Stomach (tissue), 19 donors: ENCODE measurements at places on chromosomes 12 and 14. TPM values are rescaled to one million over a fixed set of nuclear protein-coding genes. Genes with fewer than 3 reads are reported as not detected.

TMEM132D gene
- 0.29 TPM for total RNA-seq

DNA sequence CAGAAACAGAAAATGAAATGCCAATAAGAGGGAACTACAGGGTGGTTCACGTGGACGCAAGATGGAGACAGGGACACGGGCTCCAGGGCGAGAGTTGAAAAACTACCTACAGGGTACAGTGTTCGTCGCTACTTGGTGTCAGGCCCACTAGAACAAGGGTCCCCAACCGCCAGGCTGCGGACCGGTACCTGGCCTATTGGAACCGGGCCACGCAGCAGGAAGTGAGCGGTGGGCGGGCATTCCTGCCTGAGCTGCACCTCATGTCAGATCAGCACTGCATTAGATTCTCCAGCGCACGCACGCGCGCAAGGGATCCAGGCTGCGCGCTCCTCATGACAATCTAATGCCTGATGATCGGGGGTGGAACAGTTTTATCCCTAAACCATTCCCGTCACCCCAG is 14.8 kb downstream of the INF2 start:
- DNase-seq: no peak

- DNase-seq: peak; percentile 42
Observed at GRCh38 chr14:48771717-48772116, 814.5 kb downstream of the RPS29 start.

DNA sequence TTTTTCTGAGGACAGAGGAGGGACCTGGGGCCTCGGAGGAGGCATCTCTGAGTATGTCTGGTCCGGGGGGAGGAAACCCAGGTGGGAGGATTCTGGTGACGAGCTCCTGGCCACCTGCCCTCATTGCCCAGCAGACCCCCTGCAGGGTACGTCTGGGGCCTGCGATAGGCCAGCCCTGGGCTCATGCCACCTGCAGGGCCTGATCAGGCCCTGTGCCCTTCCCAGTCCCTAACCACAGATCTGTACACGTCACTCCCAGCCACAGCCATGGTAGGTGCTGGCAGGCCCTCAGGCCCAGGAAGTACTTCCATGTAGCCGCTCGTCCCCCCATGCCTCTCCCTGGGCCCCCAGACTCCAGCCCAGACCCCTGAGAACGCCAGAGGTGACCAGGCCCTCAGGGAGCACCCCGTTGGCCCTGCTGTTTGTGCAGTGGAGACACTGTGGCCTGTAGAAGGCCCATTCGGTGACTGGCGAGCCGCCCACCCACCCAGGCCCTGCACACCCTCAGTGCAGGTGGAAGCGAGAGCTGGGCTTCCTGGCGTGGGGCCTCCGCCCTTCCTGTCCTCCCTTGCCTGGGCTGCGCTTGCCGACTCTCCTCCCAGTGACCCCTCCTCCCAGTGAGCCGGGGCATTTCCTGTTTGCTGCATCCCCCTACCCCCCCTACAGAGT is 5.7 kb downstream of the INF2 start:
- DNase-seq: peak; percentile 59

- DNase-seq: peak; percentile 23
Observed at GRCh38 chr14:33184587-33184986, 245.9 kb downstream of the NPAS3 start.

DNA sequence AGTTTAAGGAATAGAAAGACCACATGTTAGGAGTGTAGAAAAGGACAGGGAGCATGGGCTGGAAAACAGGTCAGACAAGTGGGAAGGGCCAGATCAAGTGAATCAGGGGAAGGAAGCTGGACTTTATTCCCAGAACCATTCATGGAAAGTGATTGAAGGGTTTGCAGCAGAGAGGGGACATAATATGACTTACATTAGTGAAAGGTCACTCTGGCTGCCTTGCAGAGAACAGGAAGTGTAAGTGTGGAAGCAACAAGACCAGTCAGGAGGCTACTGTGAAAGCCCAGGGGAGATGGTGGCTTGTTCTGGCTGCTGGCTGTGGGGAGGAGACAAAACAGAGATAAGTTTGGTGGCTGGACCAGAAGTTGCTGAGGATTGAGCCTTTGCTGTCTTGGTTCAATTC is 69.1 kb downstream of the VCPKMT start:
- DNase-seq: peak; percentile 41

DNA sequence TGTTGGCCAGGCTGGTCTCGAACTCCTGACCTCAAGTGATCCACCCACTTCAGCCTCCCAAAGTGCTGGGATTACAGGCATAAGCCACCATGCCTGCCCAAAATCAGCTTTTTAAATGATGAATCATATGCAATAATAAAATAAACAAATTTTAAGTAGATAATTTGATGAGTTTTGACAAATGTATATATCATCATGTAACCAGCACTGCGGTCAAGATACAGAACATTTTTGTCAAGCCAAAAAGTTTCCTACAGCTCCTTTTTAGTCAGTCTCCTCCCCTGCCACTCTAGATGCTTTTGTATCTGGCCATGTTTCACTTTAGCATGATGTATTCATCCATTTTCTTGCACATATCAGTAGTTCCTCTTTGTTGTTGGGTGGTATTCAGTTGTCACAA is 17.2 kb downstream of the FRMD6 start:
- DNase-seq: no peak

RPS6KA5 gene
- total RNA-seq: 16.5 TPM

DNA sequence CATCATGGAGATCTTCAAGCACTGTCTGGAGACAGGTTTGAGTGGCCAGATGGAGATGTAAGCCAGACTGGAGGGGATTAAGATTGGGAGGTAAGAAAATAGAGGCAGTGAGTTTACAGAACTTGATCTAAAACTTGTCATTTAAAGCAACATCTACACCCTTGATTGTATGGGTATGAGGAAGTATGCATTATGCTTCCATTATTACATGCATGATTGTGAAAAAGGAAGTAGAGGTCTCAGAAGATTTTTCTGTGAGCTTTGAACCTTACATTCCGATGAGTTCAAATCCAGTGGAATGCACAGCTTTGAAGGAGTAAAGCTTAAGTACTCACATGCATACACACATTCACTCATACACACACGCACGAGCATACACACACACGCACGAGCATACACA is 550.8 kb downstream of the MED13L start:
- DNase-seq: no peak

- DNase-seq: no peak
Observed at GRCh38 chr12:112546996-112547395, 128.2 kb downstream of the PTPN11 start.

- peak; percentile 70 for DNase-seq
Observed at GRCh38 chr12:26651566-26652188, 181.3 kb downstream of the ITPR2 start.

DNA sequence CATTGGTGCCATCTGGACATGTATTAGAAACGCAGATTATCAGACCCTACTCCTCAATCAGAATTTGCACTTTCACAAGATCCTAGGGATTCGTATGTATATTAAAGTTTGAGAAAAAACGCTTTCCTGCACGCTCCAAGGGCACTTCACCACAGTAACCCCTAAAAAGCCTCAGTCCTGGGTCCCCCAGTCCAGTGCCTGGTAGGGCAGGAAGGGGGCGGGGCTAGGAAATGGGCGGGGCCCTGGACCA is 369 bp downstream of the DEPDC4 start:
- peak; percentile 96 for DNase-seq

GRCh38 chr14:50318031-50318626 is 6.0 kb downstream of the DMAC2L start:
- DNase-seq: peak; percentile 64

DNA sequence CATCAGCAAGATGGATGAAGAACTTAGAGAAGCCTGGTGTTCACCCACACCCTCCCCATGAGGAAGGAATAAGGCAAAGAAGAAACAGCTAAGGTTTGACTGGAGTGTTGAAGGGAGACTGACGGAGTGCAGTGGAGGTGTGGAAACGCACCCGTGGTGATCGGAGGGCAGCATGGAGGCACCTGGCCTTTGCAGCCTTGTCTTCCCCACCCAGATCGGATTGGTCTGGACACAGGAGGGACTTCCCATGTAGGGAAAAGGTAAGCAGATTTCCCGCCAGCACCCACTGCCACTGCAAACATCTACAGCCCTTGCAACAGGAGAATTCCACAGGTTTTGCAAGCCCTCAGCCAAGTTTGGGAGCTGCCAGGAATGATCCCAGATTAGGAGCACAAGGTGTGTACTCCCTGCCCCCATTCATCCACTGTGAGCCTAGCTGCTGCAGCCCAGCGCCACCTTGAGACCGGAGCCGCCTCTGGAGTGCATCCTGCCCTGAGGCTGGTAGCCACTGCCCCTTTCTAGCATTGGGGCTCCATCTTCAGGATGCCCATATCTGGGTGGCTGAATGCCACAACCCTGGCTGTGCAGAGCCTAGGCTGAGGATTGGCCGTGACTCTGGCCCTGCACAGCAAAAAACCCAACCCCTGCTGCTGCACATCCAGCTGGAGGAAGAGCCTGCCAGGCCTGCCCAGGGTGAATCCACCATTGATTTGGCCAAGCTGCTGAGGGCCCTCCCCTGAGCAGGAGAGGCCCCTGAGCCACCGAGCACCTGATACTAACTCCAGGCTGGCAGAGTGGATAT is 411.1 kb downstream of the TMEM121 start:
- no peak for DNase-seq

DYRK4 gene
- total RNA-seq: 16.5 TPM

DNA sequence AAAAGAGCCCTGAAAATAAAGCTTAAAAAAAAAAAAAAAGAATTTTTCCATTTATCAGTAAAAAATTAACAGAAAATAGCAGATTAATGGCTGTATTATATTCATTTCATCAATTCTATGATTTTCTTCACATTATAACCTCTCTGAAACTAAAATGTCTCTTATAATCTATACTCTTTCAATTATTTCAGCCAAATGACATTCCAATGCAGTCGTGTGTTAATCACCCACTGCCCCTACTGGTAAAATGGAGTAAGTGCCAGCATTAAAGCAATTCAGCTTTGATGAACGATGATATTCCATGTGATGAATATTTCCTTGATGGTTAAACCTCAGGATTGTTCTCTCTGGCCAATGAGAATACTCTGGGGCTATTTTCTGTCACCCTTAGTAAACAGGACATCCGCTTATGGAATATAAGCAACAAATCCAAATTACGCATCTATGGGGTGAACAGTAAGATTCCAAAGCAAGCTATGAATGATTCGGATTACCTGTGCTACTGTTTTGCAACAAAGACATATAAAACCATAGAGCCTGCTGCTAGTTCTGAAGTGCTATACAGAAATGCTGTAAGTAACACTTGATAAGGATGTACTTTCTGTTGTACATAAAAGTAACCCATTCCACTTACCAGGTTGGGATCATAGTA is 20.3 kb upstream of the SYCP3 start:
- DNase-seq: peak; percentile 52
